Skeletal muscle tissue (tissue), 5 donors: ENCODE measurements at places on chromosomes 1 and 21. TPM values are rescaled to one million over a fixed set of nuclear protein-coding genes. Genes with fewer than 3 reads are reported as not detected.

Gene HIVEP3
- 0.52 TPM for total RNA-seq

Gene CHAF1B
- total RNA-seq: 2.1 TPM

Gene FOXD3
- total RNA-seq: 5.2 TPM

Gene EPHA2
- 5.2 TPM for total RNA-seq

Gene TOE1
- total RNA-seq: 6.3 TPM

Gene OPTC
- not detected for total RNA-seq

Gene C1orf167
- total RNA-seq: 6.8 TPM

Gene NAXE
- 27.1 TPM for total RNA-seq

Gene ANGPTL1
- total RNA-seq: 47.5 TPM

Gene RNU1-1
- total RNA-seq: under 0.01 TPM

Gene DNAI4
- total RNA-seq: 12.5 TPM

Gene LCA5L
- total RNA-seq: 0.52 TPM

Gene DMBX1
- not detected for total RNA-seq

Gene LPAR3
- total RNA-seq: under 0.01 TPM
